Left renal pelvis (tissue), 4 donors: ENCODE measurements at places on chromosomes 12 and 14.

DNA sequence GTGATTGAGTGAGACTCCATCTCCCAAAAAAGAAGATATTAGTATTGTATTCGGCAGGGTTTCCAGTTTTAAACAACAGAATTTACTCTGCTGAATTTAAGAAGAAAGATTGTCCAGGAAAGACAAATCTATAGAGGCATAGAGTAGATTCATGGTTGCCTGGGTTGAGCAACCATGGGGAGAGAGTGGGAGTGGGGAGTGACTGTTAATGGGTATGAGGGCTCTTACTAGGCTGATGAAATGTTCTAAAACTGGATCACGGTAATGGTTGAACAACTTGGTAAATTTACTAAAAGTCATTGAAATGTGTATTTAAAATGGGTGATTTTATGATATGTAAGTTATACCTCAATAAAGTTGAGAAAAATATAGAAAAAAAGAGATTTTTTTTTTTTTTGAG, 13.9 kb upstream of the C12orf76 start:
- no peak for DNase-seq

- no peak for DNase-seq
Observed at GRCh38 chr14:89205137-89205740, 211.8 kb downstream of the FOXN3 start.

DNA sequence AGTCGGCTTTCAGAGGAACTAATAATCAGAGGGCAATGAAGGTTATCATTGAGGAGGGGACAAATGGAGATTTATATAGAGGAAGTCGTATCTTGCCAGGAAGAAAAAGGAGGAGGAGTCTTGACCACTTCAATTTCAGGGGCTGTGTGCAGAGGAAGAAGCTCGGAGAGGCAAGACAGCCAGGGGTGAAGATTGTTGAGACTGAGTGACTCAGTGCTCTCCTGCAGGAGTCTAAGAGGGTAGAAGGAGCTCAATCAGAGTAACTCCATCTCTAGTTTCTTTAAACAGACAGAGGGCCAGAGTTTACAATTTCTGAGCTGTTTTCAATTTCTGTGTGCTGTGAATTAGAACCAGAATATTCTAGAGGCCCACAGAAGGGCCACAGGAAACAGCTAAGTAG, 439.3 kb upstream of the PRICKLE1 start:
- DNase-seq: no peak

GRCh38 chr12:3313066-3313465, 177.9 kb upstream of the PRMT8 start:
- no peak for DNase-seq

DNA sequence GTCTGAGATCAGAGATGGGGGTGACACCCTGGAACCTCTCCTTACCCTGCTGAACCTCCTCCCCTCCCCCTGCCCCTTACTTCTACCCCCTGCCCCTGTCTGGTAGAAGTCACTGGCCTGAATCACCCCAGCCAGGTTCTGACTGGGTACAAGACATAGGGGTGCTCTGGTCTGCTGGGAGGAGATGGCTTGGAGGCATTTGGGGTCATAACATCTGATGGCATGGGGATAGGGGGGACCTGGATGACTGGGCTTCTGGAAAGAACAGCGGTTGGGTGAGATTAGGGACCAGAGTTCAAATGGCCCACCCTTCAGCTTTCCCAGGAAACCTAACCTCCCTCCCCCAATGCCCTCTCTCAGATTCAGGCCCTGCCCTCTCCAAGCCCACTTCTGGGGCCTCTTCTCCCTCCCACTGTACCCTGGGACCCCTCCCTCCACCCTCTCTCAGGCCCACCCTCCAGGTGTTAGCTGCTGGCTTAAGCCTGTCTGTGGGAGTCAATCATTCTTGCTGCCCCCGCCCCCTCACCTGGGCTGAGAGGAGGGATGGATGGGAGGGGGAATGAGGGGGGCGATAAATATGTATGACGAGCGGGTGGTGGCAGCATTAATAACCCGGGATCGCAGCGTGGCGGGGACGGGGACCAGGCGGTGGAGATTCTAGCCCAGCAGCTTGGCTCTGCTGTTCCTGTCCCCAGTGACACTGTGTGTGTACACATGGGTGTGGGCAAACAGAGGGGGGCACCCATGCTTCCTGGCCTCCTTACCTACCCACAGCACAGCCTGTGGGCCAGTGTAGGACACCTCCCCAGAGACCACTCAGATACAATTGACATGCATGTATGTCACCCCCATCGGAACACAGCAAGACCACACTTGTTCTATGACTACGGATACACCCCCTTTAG, 5.9 kb downstream of the NXPH4 start:
- no peak for DNase-seq

DNA sequence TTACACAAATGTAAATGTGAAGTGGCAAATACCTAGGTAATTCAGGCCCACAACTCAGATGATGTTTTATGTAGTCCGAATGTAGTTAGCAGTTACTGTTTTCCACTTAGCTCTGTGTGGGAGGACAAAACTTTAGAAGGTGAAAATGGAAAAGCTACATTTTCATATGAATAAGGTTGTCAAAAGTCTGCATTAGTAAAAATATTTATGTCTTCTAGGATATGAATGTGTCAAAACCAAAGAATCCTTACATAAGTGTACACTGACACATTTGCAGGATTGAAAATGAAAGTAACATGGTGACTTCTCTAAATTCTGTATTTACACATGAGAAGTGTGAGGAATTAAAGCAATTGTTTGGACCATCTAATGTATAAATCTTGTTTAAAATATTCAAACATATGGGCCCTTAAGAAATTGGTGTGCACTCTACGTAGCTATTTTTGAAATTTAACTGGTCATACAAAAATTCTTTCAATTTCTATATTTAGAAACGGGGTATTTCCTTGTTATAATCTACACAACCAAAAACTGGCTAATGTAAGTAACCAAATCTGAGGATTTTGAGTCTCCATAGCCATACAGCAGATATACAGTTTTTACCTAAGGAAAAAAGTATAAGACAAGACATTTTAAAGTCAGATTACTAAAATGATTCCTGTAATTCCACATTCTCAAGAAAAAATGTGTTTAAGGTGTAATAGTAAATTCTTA, 5.4 kb downstream of the CDKN1B start:
- no peak for DNase-seq

DNA sequence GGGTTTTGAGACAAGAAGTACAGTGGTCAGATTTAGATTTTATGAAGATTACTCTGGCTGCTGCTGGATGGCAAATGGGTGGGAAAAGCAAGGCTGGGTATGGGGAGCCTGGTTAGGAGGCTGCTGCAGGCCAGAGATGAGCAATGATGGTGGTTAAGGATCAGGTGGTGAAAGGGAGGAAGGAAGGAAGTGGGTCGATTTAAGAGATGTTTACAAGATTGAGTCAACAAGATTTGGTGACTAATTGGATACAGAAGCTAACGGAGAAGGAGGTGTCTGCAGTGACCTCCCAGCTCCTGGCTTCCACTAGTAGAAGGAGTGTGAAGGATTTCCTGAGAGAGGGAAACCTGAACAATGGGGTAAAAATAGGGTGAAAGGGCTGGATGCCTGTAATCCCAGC, 18.7 kb downstream of the NOS1 start:
- no peak for DNase-seq
